Frontal cortex (tissue), 4 donors: ENCODE measurements at places on chromosomes 5 and 9. TPM values are rescaled to one million over a fixed set of nuclear protein-coding genes. Genes with fewer than 3 reads are reported as not detected.

The NOXA1 gene
- 1.2 TPM for total RNA-seq

The JAK2 gene
- 58.7 TPM for total RNA-seq

The OTP gene
- total RNA-seq = not detected

The BTNL8 gene
- total RNA-seq = not detected

The CA9 gene
- 0.82 TPM for total RNA-seq

The ZNF483 gene
- total RNA-seq = 37.1 TPM

The GHR gene
- 1.6 TPM for total RNA-seq

The PHF2 gene
- 31.8 TPM for total RNA-seq

The ARL14EPL gene
- total RNA-seq = not detected

The SLCO4C1 gene
- total RNA-seq = 0.82 TPM
